ENCODE measurements at places on chromosomes 13 and 19.

DNA sequence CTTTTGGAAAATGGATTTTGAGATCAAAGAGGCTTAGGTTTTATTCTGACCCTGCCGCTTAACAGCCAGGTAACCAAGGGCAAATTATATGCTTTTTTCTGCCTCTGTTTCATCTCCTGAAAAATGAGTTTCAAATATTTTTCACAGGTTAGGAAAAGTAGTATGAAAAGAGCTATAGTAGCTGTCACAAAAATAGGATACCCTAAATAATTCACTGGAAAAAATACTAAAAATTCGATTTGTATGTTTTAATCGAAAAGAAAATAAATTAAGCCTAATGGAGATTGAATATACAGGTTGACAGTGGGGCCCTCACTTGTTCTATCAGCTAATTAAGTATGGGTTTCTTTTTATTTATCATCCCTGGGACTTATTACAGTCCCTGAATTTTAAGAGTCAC lies 58.3 kb downstream of the RNF6 start:
- DNase-seq: no peak

DNA sequence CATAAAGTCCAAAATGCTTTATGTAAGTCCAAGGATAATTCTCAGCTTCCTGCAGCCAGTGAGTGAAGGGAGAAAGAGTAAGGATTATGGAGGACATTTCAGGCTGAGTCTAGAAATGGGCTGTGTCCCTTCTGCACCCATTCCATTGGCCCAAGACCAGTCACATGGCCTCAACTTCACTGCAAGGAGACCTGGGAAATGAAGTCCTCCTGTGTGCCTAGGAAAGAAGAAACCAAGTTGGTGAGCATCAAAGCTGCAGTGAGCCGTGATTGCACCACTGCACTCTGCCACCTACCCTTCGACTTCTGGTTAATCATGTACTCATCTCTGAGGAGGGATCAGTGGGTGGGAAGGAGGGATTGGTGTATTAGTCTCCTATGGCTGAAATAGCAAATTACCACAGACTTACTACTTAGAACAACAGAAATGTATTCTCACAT lies 3.6 kb upstream of the CD37 start:
- peak; percentile 82 for DNase-seq

DNA sequence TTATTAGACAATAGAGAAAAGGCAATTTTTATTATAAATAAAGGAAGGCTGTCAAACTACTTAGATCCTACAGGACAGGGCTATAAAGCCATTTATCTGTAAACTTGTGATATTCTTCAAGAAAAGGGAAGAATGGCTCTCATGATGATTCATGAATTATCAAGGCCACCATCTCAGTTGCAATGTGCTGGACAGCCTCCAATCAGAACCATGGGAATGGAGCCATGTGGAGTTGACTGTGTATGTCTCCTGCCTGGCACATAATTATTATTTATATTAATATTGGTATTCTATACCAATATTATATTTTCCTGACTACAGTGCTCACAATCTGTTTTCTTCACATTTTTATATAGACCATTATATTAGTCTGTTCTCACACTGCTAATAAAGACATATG lies 560.5 kb upstream of the MIR17HG start:
- no peak for DNase-seq

- DNase-seq: no peak
Observed at GRCh38 chr13:51955816-51956603, 55.2 kb downstream of the ATP7B start.
